Left cardiac atrium (tissue), 4 donors: ENCODE measurements at places on chromosomes 1 and 21. TPM values are rescaled to one million over a fixed set of nuclear protein-coding genes. Genes with fewer than 3 reads are reported as not detected.

Gene ARHGEF16
- total RNA-seq: 2.3 TPM

Gene GBP7
- not detected for total RNA-seq

Gene DENND1B
- total RNA-seq: 17.1 TPM

Gene VHLL
- total RNA-seq: not detected

Gene TRABD2B
- total RNA-seq: 6.2 TPM

Gene LCE3E
- not detected for total RNA-seq

Gene OR2T3
- total RNA-seq: not detected

Gene LACTBL1
- total RNA-seq: not detected

Gene ATAD3C
- total RNA-seq: 2.4 TPM

Gene NBPF4
- total RNA-seq: not detected

Gene TDRD5
- total RNA-seq: not detected

Gene ADSS2
- 8.5 TPM for total RNA-seq
